Effector memory CD8-positive, alpha-beta T cell (primary cell): ENCODE measurements at places on chromosomes 5 and 9.

- no peak for DNase-seq
Measured at GRCh38 chr5:149426931-149427330, 47.8 kb upstream of the IL17B start.

DNA sequence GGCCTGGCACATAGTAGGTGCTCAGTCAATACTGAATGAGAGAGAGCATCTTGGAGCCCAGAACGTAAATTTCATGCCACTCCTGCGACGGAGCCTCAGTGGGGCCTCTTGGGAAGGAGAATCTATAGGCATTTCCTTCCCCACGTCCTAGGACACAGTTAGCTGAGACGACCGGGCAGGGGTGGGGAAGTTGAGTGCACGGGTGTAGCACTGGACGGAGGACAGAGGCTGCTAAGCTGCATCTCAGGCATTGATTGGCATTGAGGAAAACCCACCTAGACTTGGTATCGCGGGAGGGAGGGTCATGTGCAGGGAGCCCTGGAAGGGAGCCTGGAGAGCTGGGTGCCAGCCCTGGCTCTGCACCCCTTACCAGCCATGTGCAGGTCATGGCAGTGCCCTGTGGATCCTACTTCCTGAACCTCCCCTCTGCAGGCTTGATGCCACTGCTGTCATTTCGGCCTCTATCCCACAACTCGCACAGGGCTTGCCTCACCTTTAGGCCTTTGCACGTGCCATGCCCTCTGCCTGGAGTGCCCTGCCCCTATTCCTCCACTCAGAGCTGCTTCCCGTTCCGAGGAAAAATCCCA, 25.6 kb downstream of the NEK6 start:
- DNase-seq = no peak

DNA sequence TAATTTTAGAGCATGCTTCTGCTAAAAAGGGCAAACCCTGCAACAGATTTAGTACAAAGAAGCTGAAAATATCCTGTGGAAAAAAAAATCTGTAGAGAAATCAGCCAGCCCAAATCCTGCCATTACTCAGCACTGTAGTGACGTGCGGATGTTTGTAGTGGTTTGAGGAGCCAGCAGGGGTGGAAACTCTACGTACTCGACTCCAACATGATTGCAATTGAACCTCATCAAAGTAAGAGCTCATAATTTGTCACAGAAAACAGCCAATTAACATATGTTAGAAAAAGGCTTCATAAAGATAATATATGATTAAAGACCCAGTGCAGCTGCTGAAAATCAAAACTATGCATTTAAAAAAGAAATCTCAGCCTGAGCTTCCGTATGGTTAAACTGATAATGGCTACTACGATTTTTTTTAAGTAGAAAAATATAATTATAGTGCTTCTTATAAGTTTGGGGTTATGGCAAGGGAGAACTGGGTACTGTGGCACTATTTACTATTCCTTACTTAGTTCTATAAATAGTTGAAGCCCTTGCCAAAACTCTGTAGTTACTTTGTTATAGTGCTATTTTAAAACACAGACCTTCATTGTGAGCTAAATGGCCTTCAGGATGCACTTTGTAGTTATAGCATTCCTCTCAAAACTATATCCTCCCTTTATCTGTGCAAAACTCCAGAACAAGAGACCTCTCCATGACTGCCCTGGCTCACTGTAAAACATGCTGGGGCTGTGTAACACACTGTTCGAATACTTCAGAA, 49.4 kb downstream of the MEF2C start:
- DNase-seq = no peak

- DNase-seq = no peak
Measured at GRCh38 chr9:106588626-106589025, 274.3 kb upstream of the ZNF462 start.

GRCh38 chr5:9066349-9066748, 479.5 kb downstream of the SEMA5A start:
- no peak for DNase-seq

GRCh38 chr5:60521376-60522291, 178.3 kb downstream of the DEPDC1B start:
- no peak for DNase-seq

- no peak for DNase-seq
Measured at GRCh38 chr5:141821430-141821925, 56.7 kb downstream of the PCDH1 start.

- DNase-seq = no peak
Measured at GRCh38 chr9:82934949-82935348, 128.0 kb downstream of the RASEF start.

DNA sequence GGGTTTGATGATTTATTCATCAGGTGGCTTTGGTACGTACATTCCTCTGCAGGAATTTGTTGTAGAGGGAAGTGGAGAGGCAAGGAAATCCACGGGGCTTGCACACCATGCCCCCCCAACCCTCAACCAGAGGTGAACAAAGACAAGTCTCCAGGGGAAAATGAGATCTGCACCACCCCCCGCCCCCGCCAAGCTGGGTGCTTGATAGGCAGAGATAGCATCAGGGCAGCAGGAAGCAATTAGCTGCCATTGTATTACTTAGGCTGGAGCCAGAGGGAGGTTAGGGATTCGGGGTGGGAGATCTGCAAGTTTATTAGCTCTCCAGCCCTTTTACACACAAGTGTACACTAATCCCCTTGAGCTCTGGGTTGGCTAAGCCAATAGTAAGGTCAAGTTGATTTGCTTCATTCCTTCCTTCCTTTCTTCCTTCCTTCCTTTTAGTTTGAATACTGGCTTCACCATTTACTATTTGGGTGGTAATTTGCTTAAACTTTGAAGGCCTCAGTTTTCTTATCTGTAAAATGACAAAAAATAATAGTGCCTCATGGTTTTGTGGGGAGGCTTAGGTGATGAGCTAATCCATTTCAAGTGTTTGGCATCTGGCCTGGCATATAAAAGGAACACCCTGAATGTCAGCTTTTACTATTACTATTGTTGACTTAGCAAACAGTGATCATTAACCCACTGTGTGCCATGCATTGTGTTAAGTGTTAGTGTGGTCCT, 34.1 kb downstream of the SPRY4 start:
- no peak for DNase-seq

DNA sequence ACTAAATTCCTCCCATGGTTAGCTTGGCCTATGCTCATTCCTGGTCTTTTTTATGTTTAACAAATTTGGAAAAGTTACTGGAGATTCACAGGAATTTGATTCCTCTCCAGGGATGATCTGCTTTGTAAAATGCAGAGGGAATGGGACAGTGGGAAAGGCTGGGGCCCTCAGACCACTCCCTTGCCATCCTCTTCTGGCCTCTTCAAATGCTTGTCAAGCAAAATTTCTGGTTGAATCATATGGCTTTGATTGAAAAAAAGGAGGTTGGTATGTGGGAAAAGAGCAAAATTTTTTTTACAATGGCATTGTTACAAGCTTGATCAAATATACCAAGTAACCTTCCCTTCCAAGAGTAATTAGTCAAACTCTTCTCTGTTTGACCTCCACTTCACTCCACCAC, 225.1 kb downstream of the PIK3R1 start:
- no peak for DNase-seq

DNA sequence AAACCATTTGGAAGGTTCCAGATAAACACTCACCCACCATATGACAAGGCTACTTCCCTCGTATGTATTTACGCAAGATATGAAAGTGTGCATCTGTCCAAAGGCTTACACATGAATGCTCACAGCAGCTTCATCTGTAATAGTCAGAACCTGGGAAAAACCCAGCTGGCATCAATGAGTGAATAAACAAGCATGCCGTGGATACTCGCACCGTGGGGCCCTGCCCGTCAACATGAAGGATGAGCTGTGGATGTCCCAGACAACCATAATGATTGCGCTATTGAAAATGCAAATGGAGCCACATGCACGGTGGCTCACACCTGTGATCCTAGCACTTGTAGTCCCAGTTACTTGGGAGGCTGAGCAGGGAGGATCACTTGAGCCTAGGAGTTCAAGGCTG, 60.6 kb upstream of the FCN1 start:
- DNase-seq = no peak

- DNase-seq = no peak
Measured at GRCh38 chr5:157689942-157690689, 18.8 kb downstream of the C5orf52 start.

DNA sequence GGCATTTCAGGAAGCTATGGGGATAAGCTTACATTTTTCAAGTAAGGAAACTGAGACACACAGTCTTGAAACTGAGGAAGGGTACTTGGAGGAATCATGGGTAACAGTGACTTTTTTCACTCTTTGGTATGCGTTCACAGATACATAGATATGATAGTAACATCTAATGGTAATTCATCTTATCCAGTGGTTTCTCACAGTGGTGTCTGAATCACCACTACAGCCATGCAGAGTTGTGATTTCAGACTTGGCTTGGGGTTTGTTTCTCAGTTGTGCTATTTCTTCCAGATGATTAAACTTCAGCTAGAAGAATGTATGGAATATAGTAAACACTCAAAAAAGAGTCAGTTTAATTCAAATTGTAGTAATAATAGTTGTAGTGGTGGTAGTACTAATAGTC, 239.1 kb upstream of the NUDT12 start:
- DNase-seq = no peak

GRCh38 chr5:151213803-151214613, 9.9 kb downstream of the CCDC69 start:
- peak; percentile 83 for DNase-seq
